Calu3 (cell line): ENCODE measurements at places on chromosomes 7 and 10. TPM values are rescaled to one million over a fixed set of nuclear protein-coding genes. Genes with fewer than 3 reads are reported as not detected.

DNA sequence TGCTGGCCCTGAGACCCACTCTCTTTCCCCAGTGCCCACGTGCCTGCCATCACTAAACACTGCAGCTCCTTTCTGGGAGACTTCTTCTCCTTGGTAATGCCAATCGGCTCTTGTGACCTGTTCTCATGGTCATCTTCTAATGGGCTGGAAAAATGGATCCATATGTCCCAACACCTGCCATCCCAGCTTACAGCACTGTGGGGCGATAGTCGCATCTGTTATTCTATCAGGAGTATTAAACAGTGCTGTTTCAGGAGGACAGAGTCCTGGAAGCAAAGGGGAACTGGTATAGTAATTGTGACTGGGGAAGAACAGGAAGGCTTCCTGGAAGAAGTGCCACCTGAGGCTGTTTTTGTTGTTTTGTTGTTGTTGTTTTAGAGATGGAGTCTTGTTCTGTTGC lies 411.2 kb downstream of the GLRX3 start:
- no peak for DNase-seq

DNA sequence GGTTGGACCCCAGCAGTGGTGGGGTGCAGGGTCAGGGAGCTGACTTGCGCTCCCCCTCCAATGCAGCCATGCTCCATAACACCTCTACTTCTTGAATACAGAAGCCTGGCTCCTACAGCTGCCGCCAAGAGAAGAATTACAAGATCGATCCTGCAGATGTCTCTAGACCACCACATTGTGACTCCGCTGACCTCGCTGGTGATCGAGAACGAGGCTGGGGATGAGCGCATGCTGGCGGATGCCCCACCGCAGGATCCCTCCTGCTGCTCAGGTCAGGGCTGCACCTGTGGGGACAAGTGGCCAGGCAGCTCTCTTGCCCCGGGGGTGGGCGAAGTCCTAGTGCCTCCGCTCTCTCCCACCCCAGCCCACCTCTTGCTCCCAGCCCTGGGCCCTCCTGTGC lies 31.7 kb downstream of the ITIH2 start:
- DNase-seq, result no peak

GRCh38 chr7:12722136-12722535 lies 34.7 kb downstream of the ARL4A start:
- no peak for DNase-seq

Gene MEST
- total RNA-seq, result 62.6 and 76.1 TPM in 2 replicates

Gene AKR1C8
- total RNA-seq, result not detected in 2 replicates

Gene SPDYE8
- total RNA-seq, result not detected in 2 replicates

Gene SPDYE6
- total RNA-seq, result not detected in 2 replicates
